ENCODE measurements at places on chromosomes 12 and 14. TPM values are rescaled to one million over a fixed set of nuclear protein-coding genes. Genes with fewer than 3 reads are reported as not detected.

GRCh38 chr14:54703724-54704123 lies 136.8 kb downstream of the SAMD4A start:
- H3K4me1 ChIP-seq = no peaks in the 10 kb centered on the region
- H3K27me3 ChIP-seq = peaks cover 9% of the 10 kb centered on the region
- no peaks in the 10 kb centered on the region for H3K36me3 ChIP-seq
- no peak for ATAC-seq
- H3K4me3 ChIP-seq = no peak overlapping the region

DNA sequence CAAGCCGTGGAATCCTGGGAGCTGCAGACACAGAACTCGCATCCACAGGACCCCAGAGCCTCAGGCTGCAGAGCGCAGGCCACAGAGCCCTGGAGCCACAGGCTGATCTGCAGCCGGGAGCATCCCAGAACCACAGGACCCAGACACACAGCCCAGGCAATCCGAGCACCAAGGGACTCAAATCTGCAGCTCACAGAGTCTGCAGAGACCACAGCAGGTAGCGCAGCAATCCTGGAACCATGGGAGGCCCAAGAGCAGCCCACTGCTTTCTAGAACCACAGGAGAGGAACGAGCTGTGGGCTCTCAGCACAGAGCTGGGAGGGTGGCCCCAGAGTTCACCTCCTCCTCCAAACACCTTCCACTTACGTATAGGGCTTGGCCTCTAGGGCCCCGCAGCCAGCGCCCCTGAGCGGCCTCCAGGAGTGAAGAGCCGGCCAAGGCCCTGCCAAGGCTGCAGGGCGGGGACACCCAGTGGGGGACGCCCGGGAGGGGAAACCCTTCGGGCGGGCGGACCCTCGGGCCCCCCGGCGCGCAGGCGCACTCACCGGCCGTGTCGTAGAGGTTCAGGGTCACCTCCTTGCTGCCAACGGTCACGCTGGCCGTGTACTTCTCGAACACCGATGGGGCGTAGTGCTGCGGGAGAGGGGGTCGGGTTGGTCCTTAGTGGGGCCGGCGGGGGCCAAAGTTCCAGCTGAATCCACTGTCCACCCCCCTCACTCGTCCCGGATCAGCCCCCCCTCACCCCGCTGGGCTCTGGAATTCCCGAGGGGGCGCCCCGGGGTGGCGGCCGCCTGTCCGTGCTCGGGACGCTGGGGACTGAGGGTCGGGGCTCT lies 665 bp downstream of the RHOF start:
- peaks cover 31% of the 10 kb centered on the region for H3K4me1 ChIP-seq
- peak overlapping the region; percentile 98 for H3K27ac ChIP-seq
- H3K27me3 ChIP-seq = no peaks in the 10 kb centered on the region

DNA sequence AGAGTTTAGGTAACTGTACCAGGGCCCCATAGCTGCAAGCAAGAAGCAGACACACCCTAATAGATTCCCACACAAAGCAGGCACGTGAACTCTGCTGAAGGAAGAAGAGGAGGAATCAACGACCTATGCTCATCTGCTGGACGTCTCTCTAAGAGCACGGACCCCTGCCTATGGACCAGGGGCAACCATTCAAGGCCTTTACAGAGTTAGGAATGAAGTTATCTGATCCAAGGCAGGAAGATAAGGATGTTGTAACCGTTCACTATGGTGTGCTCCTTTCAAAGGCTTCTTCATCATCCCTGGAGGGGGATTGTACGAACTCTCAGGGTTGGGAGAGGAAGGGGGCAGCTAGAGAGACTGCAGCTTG lies 141.6 kb upstream of the PARP11 start:
- H3K36me3 ChIP-seq = no peaks in the 10 kb centered on the region
- no peak overlapping the region for H3K4me3 ChIP-seq

DNA sequence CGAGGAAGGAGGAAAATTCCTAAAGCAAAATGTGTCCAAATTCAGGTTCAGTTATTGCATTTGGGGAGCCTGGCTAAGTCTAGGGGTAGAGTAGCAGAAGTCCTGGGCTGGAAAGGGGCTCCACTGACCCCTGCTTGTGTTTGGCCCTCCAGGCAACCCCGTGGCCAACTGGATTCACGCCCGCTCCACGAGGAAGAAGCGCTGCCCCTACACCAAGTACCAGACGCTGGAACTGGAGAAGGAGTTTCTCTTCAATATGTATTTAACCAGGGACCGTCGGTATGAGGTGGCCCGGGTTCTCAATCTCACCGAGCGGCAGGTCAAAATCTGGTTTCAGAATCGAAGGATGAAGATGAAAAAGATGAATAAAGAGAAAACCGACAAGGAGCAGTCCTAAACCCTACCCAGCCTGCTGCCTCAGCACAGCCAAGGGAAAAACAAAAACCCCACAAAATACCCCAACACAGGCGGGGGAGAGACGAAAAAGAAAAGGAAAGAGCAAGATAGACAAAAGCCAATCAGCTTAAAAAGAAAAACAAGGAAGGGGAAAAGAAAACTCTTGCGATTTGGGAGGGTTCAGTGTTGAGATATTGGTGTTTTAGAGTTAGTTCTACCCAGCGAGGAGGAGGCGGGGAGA lies 2.4 kb downstream of the HOXC9 start:
- H3K4me3 ChIP-seq = no peak overlapping the region
- peaks cover 83% of the 10 kb centered on the region for H3K27me3 ChIP-seq
- peaks cover 8% of the 10 kb centered on the region for H3K4me1 ChIP-seq
- no peaks in the 10 kb centered on the region for H3K36me3 ChIP-seq

DNA sequence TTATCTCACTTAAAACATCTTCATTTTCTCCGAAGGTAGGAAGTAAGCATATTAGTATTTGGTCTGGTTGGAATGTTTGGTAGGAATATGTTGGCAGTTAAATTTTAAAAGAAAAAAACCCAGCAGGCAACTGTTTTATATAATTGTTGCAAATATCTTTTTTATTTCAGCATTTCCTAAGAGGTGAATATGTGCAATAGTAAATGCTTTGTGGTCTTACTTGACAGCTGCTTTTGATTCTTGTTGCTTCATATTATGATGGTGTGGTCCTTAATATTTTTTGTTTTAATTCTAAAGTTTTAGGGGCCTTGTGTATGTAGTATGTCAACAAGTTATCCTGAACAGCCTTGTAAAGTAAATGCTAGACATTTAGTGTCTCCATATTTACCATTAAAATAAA lies 6.3 kb downstream of the TRAFD1 start:
- no peak for ATAC-seq
- peaks cover 25% of the 10 kb centered on the region for H3K4me1 ChIP-seq
- no peaks in the 10 kb centered on the region for H3K27me3 ChIP-seq
- H3K4me3 ChIP-seq = peak overlapping the region; percentile 78

- H3K27ac ChIP-seq = peak overlapping the region; percentile 88
- peak overlapping the region; percentile 48 for H3K4me3 ChIP-seq
- peaks cover 53% of the 10 kb centered on the region for H3K36me3 ChIP-seq
- H3K27me3 ChIP-seq = no peaks in the 10 kb centered on the region
- peaks cover 36% of the 10 kb centered on the region for H3K4me1 ChIP-seq
Observed at GRCh38 chr12:121530600-121531355, 50.0 kb downstream of the KDM2B start.

GRCh38 chr14:64159588-64159987 lies 134.6 kb downstream of the ESR2 start:
- no peak for ATAC-seq
- H3K27ac ChIP-seq = peak overlapping the region; percentile 25
- peaks cover 86% of the 10 kb centered on the region for H3K36me3 ChIP-seq
- H3K4me1 ChIP-seq = no peaks in the 10 kb centered on the region

DNA sequence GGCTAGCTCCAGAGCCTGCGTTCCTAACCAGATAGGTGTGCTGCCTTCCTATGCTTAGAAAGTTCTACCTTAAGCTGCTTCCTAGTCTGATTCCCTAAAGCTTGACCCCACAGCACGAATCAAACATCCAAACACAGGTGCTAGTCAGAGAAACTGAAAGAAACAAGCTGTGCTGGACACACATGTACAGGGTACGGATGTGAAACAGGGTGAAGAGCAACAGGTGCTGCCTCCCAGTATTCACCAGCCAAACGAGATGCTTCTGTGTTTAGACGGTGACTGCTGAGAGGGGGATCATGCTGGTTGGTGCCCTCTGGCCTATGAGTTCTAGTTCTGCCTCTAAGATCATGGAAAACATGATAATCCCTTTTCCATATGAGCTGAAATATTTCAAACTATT lies 105.3 kb downstream of the GRIP1 start:
- H3K36me3 ChIP-seq = no peaks in the 10 kb centered on the region
- H3K27ac ChIP-seq = no peak overlapping the region
- H3K4me1 ChIP-seq = no peaks in the 10 kb centered on the region
- peaks cover 10% of the 10 kb centered on the region for H3K27me3 ChIP-seq
- H3K4me3 ChIP-seq = no peak overlapping the region

DNA sequence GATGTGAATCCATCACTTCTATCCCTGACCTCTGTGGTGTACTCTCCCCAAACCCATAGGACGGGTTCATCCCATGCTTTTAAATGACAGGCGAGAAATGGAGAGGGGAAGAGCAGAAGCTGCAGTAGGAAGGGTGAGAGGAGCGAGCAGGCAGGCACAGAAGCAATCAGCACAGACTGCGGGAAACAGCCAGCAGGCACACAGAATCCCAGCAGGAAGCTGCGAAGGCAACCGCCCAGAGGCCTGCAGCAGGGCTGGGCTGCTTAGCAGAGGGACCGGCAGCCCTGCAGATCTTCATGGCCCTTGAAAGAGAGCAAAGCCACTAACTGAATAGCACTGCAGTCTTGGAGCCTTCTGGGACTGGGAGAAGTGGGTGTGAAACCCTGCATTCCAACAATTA lies 287.0 kb upstream of the FKBP4 start:
- H3K27me3 ChIP-seq = peaks cover 11% of the 10 kb centered on the region
- H3K4me3 ChIP-seq = no peak overlapping the region
- H3K4me1 ChIP-seq = no peaks in the 10 kb centered on the region
- H3K36me3 ChIP-seq = no peaks in the 10 kb centered on the region
- no peak for ATAC-seq
- no peak overlapping the region for H3K27ac ChIP-seq

- H3K27me3 ChIP-seq = peaks cover 24% of the 10 kb centered on the region
- no peaks in the 10 kb centered on the region for H3K36me3 ChIP-seq
- H3K27ac ChIP-seq = no peak overlapping the region
- no peak overlapping the region for H3K4me3 ChIP-seq
- no peak for ATAC-seq
Observed at GRCh38 chr14:24828486-24828885, 194.5 kb upstream of the GZMB start.

DNA sequence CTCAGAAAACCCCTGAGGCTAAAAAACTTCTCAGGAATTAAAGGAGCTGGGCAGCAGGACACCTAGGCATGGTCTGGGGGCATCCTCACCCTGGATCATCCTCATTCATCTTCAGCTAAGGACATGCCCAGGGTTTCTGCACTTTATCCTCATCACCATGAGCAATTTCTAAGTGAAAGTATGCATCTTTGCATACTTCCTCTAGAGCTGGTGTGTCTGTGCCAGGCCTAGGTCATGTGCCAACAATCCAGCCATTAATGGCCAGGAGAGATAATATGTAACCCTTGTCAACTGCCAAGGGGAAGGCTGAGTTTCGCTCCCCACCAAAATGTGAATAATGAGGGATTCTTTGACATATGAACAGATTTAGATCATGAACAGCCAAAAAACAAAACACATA lies 160.5 kb downstream of the KITLG start:
- H3K4me1 ChIP-seq = no peaks in the 10 kb centered on the region
- no peaks in the 10 kb centered on the region for H3K27me3 ChIP-seq
- H3K36me3 ChIP-seq = no peaks in the 10 kb centered on the region
- no peak for ATAC-seq

Gene KRT71
- not detected for total RNA-seq

Gene PTGER2
- total RNA-seq = 8.3 TPM

DNA sequence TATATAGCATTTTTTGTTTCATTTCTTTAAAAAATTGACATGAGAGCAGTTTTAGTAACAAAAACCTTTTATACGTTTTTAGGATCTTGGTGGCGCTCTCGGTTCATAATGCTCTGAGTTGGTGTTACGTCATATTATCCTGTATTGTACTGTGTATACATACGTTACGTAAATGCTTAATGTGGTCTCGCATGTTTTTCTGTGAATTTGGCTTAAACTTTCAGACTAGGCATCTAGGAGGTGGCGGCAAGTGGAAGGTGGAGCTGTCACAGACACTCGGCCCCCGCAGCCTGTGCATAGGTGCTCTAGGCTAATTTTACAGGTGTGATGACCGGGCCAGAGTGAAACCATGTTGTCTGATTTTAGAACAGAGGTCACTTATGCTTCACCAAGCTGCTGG lies 60.0 kb downstream of the PPP2R5C start:
- peaks cover 88% of the 10 kb centered on the region for H3K36me3 ChIP-seq
- H3K4me1 ChIP-seq = peaks cover 62% of the 10 kb centered on the region
- H3K27ac ChIP-seq = peak overlapping the region; percentile 98
- H3K27me3 ChIP-seq = no peaks in the 10 kb centered on the region
- H3K4me3 ChIP-seq = peak overlapping the region; percentile 83

- no peaks in the 10 kb centered on the region for H3K36me3 ChIP-seq
- no peak for ATAC-seq
- H3K27ac ChIP-seq = no peak overlapping the region
- H3K4me3 ChIP-seq = no peak overlapping the region
Observed at GRCh38 chr12:77878901-77879300, 48.2 kb downstream of the NAV3 start.

Gene ZNF605
- total RNA-seq = 8.3 TPM

Gene P2RX2
- not detected for total RNA-seq

Gene MTHFD1
- total RNA-seq = 282 TPM

DNA sequence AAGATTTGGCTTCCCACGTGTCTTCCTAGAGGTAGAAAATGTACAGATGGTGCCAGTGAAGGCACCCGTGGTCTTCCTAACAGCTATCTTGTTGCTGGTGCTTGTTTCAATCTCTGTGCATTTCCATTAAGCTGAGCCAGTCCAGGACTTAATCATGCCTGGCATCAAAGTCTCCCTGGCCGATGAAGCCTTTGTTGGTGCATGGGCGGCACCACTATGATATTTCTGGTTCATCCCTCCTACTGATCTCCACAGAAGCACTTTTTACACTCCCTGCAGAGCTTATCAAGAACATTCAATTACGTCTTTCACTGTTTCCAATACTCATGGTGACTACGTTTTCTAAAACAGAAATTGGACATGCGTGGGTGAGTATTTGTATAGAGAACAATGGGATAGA lies 128.4 kb downstream of the TTC8 start:
- H3K36me3 ChIP-seq = no peaks in the 10 kb centered on the region
- H3K27ac ChIP-seq = no peak overlapping the region
- H3K27me3 ChIP-seq = peaks cover 21% of the 10 kb centered on the region
- no peak overlapping the region for H3K4me3 ChIP-seq

DNA sequence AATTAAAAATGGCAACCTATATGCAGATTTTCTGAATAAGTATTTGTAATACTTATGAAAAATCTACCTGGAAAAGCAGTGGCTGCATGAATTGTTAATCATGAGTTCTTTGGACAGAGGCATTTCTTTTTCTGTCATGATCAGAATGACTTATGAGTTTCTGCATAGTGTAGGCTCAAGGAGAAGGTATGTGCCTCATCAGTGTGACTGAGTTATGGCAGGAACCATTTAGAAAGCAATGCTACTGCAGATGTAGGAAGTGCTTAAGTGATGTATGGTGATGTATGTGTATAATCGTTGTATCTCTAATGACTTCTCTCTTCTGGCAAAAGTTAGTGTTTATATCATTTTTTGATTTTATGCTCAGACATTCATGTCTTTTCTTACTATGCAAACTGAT lies 816.4 kb upstream of the FBXO33 start:
- no peak overlapping the region for H3K4me3 ChIP-seq
- H3K27me3 ChIP-seq = no peaks in the 10 kb centered on the region
- no peaks in the 10 kb centered on the region for H3K36me3 ChIP-seq
- H3K4me1 ChIP-seq = no peaks in the 10 kb centered on the region
- H3K27ac ChIP-seq = no peak overlapping the region
